ENCODE measurements at places on chromosomes 7 and 10.

GRCh38 chr10:77513781-77514331 lies 123.8 kb downstream of the KCNMA1 start:
- no peak for DNase-seq

GRCh38 chr7:34844936-34845665 lies 187.1 kb downstream of the NPSR1 start:
- DNase-seq, result no peak

DNA sequence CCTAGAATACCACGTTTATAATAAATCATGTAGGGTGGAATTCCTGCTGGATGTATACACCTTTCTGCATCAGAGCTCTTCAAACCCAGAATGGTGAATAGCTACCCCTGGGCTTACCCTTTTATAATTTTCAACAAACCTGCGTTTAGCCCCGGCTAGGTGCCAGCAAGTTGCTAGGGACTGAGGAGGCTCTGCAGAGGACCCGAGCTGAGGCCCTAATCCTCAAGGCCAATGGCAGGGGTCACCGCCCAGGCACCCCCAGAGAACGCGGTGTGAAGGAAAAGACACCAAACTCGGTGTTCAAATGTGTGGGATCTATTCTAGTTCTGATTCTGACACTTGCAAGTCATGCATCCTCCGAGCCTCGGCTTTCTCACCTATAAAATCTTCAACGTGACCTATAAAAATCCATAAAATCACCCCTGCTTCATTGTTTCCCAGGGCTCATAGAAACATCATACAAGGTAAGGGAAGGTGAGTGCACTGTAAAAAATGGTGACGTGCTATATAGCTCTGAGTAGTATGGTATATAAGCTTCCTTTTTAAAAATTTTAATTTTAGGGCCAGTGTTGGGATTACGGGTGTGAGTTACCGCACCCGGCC lies 2.5 kb upstream of the ANXA11 start:
- no peak for DNase-seq

GRCh38 chr10:58219875-58220274 lies 47.8 kb downstream of the IPMK start:
- no peak for DNase-seq

DNA sequence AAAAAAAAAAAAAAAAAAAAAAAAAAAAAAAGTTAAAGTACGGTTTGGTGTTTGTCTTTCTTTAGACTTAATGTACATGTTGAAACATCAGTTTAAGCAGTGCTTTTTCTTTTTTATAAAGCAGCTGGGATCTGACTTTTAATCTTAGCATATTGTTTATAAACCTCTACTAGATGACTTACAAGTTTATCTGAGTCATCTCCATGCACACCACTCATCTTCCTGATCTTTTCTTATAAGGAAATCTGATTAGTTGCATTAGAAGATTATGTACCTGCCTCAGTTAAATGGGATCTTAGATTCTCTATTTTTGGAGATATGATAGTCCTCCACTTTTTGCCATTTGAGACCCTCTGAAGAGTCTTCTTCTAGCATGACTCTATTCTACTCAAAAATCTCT lies 391.9 kb upstream of the LRGUK start:
- no peak for DNase-seq

- no peak for DNase-seq
These were observed 404.3 kb upstream of the LRRTM3 start for GRCh38 chr10:66521506-66521905.

GRCh38 chr10:6074489-6075301 lies 12.5 kb upstream of the IL2RA start:
- DNase-seq, result no peak

GRCh38 chr7:127976738-127977120 lies 54.5 kb downstream of the LRRC4 start:
- no peak for DNase-seq

DNA sequence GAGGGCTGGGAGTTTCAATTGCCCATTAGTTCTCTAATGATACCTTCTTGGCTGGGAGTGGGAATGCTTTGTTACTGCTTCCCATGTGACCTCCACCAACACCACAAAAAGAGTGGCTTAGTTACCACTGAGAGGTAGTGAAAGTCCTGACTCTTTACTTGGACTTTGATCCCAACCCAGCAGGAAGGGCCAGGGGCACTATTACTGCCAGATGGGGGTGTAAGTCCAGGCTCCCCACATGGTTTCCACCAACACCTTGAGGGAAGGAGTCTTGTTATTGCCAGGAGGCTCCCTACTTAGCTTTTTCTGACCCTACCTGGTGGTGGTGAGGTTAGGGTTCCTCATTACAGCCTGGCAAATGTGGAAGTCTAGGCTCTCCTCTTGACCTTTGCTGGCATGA lies 11.4 kb downstream of the GGCT start:
- DNase-seq, result no peak

DNA sequence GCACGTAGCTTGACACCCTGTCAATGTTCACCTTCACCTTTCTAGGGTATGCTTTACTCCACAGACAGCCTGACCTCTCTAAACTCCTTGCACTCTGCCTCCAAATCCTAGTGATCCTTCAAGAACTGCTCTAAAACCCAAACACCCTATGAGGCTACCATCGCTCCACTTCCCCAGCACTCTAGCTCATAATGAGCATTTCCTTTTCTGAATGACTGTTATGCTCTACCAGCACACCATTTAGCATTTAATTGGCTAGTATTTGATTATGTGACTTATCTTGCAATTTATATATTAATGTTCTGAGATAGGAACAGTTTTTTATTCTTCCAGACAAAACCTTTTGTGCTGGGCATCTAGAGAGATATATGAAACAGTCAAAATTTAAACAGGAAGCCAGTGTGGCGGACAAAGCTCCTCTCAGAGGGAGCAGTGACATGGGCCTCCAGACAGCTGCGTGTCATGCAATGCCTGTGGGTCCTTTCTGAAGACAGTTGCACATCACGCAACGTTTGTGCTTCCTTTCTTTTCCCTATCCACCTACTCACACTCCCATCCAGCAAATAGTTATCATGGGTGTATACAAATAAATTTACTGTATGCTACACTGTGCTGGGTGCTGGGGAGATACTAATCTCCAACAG lies 86.3 kb downstream of the ALOX5 start:
- no peak for DNase-seq

GRCh38 chr10:130409931-130410330 lies 273.7 kb downstream of the GLRX3 start:
- no peak for DNase-seq

DNA sequence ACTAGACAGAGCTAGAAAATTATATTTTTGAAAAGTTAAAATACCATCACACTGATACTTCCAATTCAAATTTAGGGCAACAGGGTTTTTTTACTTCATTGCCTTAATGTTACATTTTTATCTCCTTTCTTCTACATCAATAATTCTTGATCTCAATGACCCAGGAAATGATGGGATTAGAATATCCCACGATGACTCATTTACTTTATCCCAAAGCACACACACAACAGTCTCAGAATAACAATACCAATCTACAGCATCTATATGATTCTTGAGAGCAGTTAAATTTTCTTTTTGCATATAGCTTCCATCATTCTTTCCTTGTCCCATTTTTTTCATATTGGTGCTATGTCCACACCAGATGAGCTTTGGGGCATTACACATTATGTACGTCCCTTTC lies 98.4 kb upstream of the EEPD1 start:
- DNase-seq, result no peak

- no peak for DNase-seq
These were observed 141.9 kb downstream of the GRM3 start for GRCh38 chr7:86785641-86786040.

GRCh38 chr10:113427236-113427735 lies 125.6 kb upstream of the HABP2 start:
- no peak for DNase-seq

DNA sequence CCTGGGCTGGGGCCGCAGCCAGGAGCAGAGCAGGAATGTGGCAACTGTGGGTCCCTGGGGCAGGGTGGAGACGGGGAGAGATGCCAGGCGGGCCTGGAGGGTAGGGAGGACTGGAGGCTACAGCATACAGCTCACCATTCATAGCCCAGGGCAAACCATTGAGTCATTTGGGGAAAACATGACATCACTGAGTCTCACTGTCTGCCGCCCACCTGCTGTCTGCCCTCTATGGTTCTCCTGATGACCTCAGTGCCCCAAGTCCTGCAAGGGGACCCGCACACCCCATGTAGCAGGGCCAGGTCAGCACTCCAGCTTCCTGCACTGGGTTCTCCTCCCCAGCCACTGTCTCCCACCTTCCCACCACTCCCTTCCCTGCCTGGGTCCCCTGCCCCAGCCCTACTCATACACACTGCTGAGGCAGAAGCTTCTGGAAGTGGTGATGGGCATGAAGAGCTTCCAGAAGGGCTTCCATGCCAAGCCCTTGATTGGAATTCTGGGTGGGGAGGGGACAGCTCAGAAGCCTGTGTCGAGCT lies 10.4 kb downstream of the CHST3 start:
- no peak for DNase-seq

DNA sequence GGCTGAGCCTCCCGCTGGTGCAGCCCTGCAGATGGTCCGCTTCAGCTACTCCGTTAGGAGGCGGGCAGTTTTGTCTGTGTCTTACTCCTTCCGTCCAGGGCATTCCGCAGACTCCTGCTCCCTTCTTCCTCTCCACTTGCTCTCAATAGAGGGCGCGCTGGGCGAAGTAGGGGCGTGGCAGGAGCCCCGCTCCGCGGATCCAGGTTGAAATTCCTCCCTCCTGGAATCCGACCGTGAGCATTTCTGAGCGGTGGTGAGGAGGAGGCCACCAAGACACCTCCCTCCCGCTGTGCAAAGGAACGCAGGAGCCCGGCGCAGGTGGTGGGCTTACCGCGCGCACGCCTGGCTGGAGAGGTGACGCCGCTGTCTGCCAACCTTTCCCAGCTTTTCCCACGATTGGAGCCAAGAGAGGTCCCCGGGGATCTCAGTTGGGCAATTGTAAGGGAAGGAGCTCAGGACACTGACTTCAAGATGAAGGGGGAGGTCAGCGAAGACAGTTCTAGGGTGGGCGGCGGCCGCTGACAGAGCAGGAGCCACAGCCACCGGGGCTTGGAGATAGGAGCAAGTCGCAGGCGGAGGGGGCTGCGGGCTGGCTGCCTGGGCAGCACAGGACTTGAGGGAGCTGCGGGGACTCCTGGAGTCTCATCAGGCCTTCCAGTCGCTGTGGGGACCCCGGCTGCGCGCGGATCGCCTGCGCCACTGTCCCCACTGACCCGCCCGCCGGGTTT lies 1011.3 kb downstream of the XPNPEP1 start:
- no peak for DNase-seq

DNA sequence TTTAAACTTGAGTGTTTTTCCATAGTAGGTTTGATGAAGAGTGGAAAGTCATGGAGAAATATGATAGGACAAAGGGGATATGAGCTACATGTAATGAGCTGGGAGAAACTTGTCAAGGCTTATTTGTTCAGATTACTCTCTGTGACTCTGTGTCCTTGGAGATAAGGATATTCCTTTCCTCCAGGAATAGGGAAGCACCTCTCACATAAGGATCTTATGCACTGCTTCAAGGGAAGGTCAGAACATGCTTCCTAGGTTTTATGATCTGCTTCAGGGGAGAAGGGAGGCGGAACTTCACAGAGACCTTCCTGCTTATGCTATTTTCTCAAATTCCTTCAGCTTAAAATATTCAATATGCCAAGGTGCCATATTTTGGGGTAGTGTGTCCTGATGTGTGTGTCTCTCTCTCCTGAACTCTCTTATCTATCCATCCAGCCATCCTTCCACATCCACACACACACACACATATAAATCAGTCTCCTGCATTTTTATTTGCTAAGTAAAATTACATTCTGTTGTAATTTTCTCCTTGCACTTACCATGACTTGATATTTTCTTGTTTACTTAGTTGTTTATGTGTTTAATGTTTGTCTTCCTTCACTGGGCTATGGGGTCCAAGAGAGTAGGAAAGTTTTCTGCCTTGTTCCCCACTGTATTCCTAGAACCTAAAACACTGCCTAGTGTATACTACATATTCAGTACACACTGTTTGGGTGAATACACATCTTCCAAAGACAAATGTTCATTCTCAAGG lies 26.4 kb downstream of the ARL4A start:
- no peak for DNase-seq

DNA sequence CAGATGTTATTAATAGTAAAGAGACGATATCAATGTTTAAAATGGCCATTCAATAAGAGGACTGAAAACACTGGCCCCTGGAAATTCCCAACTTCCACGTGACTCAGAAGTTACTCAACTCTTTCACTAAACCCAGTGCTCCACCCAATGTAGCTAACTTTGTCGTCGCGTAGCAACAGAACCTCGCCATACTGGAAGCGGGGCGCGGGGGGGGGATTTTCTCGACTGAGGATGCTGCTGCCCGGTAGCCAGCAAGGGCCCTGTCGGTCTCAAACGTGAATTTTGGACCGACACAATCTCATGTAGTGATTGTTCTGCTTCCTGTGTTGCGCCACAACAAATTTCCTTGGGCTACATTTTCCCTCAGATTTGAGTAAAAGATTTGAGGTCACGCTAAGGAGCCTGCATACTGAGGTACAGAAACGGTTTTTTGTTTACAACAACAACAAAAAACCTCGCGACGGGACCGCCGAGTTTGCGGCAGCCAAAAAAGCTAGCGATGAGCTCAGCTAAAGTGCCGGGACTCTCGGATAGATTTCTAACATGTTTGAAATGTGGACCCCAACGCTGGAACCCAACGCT lies 977 bp upstream of the SFR1 start:
- peak; percentile 50 for DNase-seq

DNA sequence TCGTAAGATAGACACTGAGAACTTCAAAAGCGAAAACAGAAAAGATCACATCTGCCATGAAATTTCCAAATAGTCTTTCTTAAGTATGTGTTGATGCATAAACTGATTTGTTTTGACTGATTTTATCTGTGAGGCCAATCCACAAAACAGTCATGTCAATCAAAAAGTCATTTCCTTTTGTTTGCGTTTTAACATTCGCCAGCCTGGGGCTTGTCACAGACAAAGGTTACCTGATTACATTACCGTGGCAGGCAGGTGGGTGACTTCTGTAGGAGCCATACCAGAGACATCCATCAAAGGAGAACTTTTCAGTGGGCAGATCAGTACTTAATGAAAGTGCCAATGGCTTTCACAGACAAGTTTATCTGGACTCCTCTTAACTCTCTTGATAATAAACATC lies 45.5 kb upstream of the BET1 start:
- no peak for DNase-seq

DNA sequence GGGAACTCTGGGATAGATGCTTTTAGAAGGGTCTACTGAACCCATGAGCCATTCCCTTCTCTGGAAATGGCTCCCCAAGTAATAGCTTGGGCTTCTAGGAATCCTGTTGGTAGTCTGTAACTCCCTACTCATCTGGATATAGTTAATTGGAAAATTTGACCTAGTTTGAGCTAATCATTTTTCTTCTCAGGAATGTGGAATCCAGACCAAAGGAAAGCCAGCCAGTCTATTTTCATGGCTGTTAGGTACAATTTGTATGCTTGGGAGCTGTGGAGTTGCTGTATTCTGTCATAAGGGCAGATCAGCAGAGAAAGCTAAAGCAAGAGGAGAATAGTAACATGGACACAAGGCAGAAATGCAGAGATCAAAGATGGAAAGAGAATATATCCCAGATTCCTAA lies 71.6 kb upstream of the C1GALT1 start:
- no peak for DNase-seq

- DNase-seq, result no peak
These were observed 3.5 kb upstream of the ADIRF start for GRCh38 chr10:86964847-86965190.

GRCh38 chr7:81873559-81873958 lies 103.7 kb upstream of the HGF start:
- no peak for DNase-seq

GRCh38 chr7:55527307-55527706 lies 45.0 kb downstream of the VOPP1 start:
- no peak for DNase-seq
